ENCODE measurements at places on chromosomes 3 and 15.

DNA sequence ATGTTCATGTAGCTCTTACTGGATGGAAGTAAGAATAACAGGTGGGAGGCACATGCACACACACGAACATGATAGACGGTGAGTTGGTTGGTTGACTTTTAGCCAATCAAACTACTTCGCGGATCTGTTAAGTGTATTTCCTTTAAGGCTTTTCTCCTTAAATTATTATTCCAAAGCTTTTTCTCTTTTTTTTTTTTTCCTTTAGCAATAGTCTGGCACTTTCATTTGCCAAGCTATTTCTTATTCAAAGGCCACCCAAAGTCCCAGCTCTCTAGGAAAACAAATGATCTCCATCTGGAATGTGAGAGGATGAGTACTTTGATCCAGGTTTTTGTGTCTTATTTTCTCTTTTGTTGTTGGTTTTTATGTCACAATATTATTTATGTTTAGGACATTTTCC lies 141.1 kb downstream of the TPRG1 start:
- no peak for DNase-seq

DNA sequence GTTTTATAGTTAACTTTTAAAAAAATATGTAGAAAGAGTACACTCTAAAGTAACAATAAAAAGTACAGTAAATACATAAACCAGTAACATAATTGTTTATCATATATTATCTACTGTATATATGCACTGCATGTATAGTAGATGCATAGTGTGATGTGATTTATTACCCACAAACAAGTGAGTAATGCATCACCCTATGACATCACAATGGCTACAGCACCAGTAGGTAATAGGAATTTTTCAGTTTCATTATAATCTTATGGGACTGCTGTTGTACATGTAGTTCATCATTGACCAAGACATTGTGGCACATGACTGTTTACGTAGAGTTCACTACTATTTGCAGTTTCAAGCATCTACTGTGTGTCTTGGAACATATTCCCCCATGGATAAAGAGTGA lies 1047.2 kb downstream of the ROBO2 start:
- DNase-seq: no peak

GRCh38 chr3:134536781-134537180 lies 50.9 kb downstream of the CEP63 start:
- DNase-seq: no peak

DNA sequence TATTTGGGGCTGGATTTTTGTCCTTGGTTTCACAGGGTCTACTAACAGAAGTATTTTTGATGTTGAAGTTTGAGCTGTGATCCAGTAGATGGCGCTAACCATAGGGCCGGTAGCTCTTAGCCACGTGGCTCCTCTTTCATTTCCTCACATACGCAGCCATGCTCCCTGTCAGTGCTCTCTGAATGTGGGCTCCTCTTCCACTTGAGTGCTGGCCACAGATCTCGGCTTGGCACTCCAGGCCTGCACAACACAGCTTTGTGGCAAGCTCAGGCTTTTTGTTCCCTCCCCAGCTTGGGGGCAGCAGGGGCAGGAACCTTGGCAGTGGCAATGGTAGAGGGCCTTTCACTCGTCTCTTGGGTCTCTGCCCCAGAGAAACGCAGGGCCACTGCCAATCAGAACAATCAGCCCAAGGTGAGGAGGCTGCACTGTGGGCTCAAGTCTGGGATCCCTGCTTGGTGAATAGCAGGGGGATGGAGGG lies 18.6 kb upstream of the DNAAF4 start:
- peak; percentile 64 for DNase-seq

- DNase-seq: peak; percentile 50
These were observed 4.5 kb upstream of the DNAH1 start for GRCh38 chr3:52311576-52312119.

- no peak for DNase-seq
These were observed 15.6 kb upstream of the FILIP1L start for GRCh38 chr3:100129941-100130340.

- DNase-seq: no peak
These were observed 79.4 kb downstream of the HES1 start for GRCh38 chr3:194215392-194215791.

DNA sequence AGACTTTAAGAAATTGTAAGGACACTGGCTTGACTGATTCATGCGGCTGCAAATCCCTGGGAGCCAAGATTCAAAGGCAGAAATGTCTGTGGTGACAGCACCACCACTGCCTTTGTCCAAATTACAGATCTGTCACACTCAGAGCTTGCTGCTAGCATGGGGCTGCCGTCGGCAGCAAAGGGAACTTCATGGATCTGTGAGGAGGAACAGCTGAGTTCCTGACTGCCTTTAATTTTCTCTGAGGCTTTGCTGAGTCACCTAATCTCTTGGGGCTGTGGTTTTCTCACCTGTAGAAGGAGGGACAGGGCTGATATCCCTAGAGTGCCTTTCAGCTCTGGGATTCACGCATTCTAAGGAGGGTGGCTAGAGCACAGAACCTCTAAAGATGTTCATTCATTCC lies 4.1 kb upstream of the PAK6 start:
- DNase-seq: no peak

GRCh38 chr3:67357610-67358458 lies 296.6 kb downstream of the SUCLG2 start:
- DNase-seq: peak; percentile 17

DNA sequence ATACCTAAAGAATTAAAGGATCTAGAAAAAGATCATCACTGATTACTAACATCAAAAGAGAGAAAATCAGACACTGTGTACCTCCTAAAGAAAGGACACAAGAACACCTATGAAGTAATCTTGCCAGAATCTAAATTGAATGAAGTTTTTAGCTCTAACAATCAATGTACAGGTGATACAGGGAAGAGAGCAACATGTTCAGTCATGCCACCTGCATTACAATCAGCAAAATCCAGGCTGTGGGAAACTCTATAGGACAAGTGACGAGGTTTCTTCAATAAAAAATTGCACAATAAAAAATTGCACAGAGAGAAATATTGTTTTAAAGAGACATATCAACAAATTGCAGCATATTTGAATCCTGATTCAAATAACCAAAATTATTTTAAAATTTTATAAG lies 93.3 kb downstream of the SEMA5B start:
- no peak for DNase-seq

GRCh38 chr3:160125258-160125657 lies 100.0 kb upstream of the C3orf80 start:
- DNase-seq: no peak

DNA sequence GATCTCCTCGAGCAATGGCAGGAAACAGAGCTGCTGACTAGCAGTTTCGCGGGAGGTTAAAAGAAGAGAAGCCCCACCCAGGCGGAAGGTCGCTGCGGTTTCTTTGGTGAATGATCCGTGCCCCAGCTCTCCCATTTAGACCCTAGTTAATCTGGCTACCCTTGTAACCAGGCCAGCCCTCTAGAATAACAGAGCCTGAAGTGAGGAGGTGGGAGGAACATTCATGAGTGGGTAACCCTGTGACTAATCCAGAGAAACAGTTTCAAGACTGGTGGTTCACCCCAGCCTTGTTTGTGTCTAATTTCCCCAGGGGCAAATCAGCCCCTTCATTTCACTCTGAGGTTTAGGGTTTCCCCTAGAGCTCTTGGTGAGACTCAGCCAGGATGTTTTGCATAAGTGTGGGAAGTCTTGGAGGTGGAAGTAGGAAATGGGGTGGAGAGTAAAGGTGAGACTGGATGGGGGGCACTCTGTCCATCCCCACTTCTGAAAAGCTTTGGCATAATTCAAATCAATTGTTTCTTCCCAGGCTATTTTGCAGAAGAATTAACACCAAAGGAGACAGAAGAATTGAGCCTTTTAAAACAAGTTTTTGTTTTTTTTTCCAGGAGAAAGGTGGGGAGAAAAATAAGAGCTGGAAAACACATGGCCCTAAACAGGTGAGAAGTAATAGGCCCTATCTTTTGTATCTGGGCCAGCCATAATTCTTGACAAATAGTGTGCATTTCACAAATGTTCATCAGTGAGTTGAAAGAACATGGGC lies 303.1 kb downstream of the RPLP1 start:
- peak; percentile 35 for DNase-seq

DNA sequence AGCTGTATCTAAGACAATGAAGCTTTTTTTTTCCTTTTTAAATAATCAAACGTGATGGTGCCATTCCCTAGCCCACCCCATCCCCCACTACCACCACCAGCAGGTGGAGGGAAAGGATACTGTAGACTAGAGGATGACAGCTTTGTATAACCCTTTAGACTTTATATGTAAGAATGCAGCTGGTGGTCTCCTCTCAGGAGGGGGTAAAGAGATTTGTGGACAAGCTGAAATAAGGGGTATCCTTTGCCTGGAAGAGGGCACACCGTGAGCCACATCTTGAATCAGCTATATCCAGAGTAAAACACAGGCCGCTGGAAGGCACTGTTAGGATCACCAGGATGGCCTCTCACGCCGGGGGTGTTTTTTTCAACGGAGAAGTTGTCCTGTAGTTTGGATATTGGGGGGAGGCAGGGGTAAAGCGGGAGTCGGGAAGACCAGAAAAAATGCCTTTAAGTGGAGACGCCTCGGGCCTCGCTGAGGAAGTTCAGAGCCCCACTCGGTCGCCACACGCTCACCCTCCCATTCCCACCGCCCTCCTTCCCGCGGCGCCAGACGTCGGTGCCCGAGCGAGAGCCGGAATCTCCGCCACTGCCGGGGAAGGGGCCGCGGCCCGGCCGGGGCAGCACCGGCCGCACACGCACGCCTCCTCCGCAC lies 986 bp downstream of the KPNA4 start:
- peak; percentile 35 for DNase-seq

- DNase-seq: no peak
These were observed 12.1 kb downstream of the ARPP19 start for GRCh38 chr15:52556524-52557273.

DNA sequence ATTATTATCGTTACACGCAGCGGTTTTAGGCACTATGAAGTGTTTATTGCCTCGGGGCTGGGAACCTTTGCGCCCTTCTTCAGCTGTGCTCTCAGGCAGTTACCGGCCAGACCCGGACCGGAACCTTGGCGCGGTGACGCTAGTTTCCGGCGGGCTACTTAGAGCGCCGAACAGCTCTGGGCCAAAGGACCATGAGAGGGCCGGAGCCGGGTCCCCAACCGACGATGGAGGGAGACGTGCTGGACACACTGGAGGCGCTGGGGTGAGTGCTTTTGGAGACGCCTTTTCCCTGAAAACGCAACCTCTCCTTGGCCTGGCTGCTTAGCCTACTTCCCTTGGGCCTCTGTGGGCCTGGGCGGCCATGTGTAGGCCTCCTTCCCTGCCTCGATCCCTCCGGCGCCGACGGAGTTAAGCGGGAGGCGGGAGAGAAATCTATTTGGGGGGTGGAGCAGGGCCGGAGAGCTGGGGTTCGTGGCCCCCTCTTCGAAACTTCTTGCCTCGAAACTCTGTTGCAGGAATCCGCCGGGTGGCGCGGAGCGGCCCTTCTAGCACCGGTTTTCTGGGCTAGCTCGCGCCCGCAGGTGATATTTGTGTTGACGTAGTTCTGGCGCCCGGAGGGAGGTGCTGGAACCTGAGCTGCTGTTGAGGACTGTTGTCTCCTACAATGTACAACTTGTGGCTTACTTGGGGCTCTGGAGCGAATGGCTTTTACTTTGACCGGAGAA lies at the start of gene FAM98B:
Gene FAM98B, plus strand, starts transcription at position 157 of the 725 bp plus-strand sequence. Its CDS starts 35 bp downstream, at position 192.
- peak; percentile 94 for DNase-seq

- DNase-seq: peak; percentile 69
These were observed 57.5 kb upstream of the GCNT3 start for GRCh38 chr15:59553879-59554735.

- DNase-seq: peak; percentile 49
These were observed 19.7 kb upstream of the SATB1 start for GRCh38 chr3:18444595-18445400.

GRCh38 chr3:61350782-61351309 lies 99.6 kb upstream of the FHIT start:
- DNase-seq: no peak

- no peak for DNase-seq
These were observed 53.4 kb upstream of the VILL start for GRCh38 chr3:37937156-37937555.

GRCh38 chr3:97970156-97970555 lies 2.1 kb downstream of the RIOX2 start:
- no peak for DNase-seq

DNA sequence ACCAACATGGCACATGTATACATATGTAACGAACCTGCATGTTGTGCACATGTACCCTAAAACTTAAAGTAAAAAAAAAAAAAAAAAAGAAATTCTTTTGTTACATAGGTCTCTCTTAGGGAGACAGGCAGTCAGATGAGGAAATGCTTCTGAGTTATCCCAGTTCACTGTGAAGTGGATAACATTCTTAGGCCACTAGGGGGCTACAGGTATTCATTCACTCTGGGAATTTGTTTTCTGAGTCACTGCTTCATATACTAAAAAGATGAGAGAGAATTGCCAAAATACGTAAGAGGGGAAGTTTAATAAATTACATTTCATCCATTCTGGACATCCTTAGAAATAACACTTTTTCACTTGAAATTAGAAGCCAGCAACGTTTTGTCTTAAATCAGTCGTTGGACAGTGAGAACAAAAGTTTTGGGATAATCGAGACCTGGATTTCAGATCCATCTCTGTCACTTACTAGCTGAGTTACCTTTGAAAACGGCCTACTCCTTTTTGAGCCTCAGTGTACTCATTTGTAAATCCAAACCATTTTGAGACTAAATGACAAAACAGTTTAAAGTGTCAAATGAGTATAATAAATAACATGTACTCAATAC lies 738.4 kb upstream of the ALCAM start:
- DNase-seq: peak; percentile 2

DNA sequence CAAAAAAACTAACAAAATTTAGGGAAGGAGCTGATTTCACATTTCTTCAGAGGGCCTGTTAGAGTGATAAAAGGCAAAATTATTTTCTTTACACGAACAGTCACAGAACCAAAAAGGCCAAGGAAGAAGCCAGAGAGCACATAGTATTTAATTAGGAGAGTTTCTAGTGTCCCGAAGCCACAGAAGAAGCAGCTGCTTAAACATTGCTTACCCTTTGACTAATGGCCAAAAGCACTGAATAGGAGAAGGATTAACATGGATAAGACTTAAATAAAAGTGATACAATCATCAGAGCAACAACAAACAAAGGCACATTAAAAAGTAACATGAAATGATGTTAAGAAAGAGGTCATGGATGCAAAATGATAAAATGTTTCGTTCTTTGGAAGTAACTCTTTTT lies 98.6 kb downstream of the CHL1 start:
- no peak for DNase-seq

DNA sequence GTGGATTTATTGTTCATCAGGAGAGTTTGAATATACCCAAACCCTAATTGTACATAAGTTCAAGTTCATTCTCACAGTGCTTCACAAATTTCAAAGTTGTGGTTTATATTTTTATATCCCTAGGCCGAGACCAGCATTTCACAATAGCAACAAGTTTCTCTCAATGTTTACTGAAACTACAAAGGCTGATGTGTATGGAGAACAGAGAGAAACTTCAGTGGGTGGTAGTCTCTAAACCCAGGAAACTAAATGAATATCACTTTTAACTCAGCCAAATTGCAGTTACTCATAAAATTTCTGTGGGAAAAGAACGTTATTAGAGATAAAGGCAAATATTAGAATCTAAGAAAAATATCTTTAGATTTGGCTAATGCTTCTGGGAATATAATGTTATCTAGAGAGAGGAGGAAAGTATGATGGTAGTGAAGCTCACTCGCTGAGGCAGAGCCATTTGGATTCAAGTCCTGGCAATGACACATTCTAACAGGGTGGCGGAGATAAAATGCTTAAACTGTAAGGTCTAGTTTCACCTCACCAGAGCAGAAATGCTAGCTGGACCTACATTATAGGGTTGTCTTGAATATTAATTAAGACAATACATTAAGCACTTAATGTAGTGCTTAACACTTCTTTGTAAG lies 514.8 kb downstream of the EPHA3 start:
- no peak for DNase-seq

GRCh38 chr3:150495563-150496168 lies 50.6 kb downstream of the SERP1 start:
- no peak for DNase-seq
